ENCODE measurements at places on chromosomes 7 and 10. TPM values are rescaled to one million over a fixed set of nuclear protein-coding genes. Genes with fewer than 3 reads are reported as not detected.

GRCh38 chr10:42367532-42368230 lies 270.7 kb downstream of the ZNF33B start:
- DNase-seq = peak; percentile 80

DNA sequence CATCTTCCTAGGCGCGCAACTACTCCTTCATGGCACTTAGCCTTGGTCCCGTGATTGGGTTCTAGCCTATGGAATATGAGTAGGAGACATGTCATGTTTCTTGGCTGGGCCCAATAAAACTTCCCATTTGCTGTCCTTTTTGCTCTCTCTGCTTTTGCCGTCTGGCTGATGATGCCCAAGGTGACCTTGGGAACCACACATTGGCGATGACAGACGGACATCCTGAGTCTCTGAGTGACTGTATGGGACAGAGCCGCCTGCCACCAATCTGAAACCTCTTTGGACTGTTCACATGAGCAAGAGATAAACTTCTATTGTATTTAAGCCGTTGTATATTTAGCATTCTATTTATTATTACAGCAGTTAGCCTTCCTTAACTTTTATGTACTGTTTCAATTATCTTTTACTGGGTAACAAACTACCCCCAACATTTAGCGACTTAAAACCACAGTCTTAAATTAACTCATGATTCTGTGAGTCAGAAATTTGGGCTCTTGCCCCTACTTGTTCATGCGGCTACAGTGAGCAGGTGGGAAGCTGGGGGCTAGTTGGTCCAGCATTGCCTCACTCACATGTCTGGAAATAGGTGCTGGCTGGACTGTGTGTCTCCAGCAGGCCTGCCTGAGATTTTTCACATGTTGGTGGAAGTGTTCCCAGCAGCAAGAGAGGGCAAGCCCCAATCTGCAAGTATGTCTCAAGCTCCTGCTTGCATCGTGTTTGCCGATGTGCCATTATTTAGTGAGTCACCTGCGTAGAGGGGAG lies 71.7 kb downstream of the NOD1 start:
- DNase-seq = no peak

DNA sequence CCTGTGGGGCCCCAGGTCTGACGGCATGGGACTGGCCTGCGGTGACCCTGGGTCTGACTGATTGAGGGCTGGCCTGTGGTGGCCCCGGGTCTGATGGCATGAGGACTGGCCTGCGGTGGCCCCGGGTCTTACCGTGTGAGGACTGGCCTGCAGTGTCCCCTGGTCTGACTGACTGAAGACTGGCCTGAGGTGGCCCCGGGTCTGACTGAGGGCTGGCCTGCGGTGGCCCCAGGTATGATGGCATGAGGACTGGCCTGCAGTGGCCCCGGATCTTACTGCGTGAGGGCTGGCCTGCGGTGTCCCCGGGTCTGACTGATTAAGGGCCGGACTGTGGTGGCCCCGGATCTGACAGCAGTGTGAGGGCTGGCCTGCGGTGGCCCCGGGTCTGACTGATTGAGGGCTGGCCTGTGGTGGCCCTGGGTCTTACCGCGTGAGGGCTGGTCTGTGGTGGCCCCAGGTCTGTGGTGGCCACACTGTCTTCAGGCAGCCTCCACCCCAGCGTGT lies 10.9 kb downstream of the JAKMIP3 start:
- no peak for DNase-seq

- no peak for DNase-seq
Observed at GRCh38 chr10:35940141-35941041, 298.3 kb upstream of the FZD8 start.

Gene CRYGN
- total RNA-seq = not detected

DNA sequence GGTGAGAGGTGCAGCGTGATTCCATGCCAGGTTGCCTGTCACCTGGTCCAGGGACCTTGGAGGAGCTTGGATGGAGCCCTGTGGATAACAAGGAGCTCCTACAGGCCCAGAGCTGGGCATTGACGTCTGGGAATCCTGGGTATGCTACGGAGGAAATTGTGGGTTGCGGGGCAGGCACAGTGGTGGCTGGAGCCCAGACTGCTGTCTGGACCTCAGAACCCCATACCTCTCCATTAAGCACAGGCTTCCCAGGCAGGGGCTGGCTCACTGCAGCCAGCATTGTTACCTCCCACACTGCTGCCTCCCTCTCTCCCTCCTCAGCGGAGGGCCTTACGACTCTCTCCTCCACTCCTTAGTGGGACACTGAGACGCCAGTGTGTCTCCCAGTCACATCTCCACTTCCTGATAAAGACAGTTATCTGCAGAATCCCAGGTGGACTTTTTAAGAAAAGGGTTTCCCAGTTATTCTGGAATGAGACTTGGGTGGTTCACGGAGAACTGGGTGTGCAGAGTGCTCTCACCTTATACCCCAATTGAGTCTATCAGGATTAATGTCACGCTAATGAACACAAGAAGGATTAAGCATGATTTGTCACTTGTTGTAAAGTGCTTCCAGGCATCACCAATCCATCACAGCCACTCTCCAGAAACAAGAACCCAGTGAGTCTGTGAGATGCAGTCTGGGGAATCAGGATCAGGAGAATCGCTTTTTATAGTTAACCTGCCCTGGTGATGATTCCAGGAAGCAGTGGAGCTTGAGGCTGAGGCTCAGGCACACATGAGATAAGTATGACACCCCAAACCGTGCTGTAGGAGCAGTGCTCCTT lies 309.4 kb downstream of the RPS24 start:
- DNase-seq = no peak

Gene CTAGE8
- 0.49 TPM for total RNA-seq

DNA sequence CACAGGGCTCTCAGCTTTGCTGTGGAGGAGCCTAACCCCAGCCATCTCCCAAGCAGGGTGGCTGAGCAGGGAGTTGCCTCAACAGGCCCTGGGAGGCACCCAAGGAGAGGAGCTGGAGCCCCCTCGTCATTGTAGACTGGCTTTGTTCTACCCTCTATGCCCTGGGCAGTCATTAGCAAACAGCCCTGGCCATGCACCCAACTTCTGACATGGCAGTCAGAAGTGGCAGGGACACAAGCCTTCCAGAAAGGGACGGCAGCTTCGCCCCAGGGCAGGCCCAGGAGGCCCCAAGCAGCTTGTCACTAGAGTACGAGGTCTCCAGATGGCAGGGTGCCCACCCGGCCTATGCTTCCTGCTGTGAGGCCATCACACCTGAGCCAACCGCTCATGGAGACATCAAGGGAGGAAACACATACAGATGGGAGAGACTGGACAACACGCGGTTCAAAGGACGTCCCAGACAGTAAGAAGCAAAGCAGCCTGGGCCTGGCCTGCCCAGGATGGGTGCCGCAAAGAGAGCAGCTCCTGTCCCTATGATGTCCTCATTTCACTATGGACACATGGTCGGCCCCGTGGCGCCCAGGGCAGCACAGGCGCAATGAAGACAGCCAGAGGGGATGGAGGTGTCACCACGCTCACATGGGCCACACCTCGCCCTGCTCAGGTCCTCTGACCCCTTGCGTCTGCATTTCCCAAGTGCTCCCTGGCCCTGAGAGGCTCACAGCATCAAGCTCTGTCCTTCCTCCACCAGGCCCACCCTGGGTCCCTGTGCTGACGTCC lies 190.9 kb upstream of the CXCL12 start:
- no peak for DNase-seq

Gene LHFPL3
- total RNA-seq = not detected

- DNase-seq = no peak
Observed at GRCh38 chr10:104028823-104029520, 56.7 kb downstream of the COL17A1 start.

Gene PKD1L1
- 3.0 TPM for total RNA-seq

Gene PITRM1
- total RNA-seq = 145 TPM

Gene EXOSC1
- total RNA-seq = 50.7 TPM

- DNase-seq = no peak
Observed at GRCh38 chr7:39238234-39238869, 260.6 kb downstream of the POU6F2 start.

- DNase-seq = peak; percentile 56
Observed at GRCh38 chr10:45418849-45419675, 45.0 kb downstream of the ALOX5 start.

DNA sequence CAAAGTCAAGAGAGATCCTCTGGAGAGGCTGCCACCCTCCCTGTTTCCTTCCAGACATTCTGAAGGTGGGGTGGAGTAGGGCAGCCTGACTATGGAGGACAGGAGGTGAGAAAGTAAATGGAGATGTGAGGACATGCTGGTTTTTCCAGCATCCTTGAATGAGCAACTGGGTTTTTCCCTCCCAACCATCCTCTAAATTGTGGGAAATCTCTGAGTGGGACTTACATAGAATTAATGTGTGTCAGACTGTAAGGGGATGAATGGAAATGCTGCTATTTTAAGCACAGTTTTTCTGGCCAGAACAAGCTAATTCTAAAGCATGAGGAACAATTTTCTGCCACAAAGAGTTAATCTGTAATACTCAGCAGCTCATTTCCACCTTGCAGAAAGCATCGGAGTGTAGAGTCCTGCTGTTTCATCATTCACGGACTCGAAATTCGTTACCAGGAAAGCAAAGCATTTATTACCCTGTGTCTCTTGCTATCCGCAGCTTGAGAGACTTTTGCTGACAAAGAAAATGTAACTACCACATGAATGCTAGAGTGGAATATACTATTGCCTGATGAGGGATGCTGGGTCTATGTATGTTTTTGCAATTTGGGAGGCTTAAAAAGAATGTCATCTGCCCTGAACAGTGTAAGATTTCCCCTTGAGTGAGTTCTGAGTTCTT lies 213.0 kb downstream of the CELF2 start:
- DNase-seq = no peak

Gene MSRB2
- total RNA-seq = 16.2 TPM

Gene ABLIM1
- total RNA-seq = 128 TPM

Gene CAMK2B
- total RNA-seq = 1.6 TPM

- DNase-seq = no peak
Observed at GRCh38 chr7:44330331-44330730, 4.9 kb upstream of the CAMK2B start.

Gene DPYSL4
- 32.9 TPM for total RNA-seq

DNA sequence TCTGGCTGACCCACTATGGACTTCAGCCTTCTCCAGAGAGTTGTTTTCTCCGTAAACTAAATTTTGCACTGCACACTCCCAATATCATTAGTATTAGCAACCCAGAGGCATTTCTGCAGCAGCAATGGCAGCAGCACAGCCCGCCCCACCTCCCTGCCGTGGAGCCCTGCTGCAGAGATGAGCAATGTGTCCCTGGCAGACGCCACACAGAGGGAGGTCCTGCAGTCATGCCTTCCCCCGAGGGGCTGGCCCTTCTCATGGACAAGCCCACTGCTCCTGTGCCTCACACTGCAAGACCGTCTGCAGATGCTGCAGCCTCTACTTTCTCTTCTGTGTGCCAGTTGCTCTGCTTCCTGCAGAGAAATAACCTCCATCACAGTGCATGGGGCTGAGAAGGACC lies 393.4 kb upstream of the MKI67 start:
- no peak for DNase-seq

- peak; percentile 72 for DNase-seq
Observed at GRCh38 chr7:150722431-150722931, 6.1 kb downstream of the GIMAP1 start.

DNA sequence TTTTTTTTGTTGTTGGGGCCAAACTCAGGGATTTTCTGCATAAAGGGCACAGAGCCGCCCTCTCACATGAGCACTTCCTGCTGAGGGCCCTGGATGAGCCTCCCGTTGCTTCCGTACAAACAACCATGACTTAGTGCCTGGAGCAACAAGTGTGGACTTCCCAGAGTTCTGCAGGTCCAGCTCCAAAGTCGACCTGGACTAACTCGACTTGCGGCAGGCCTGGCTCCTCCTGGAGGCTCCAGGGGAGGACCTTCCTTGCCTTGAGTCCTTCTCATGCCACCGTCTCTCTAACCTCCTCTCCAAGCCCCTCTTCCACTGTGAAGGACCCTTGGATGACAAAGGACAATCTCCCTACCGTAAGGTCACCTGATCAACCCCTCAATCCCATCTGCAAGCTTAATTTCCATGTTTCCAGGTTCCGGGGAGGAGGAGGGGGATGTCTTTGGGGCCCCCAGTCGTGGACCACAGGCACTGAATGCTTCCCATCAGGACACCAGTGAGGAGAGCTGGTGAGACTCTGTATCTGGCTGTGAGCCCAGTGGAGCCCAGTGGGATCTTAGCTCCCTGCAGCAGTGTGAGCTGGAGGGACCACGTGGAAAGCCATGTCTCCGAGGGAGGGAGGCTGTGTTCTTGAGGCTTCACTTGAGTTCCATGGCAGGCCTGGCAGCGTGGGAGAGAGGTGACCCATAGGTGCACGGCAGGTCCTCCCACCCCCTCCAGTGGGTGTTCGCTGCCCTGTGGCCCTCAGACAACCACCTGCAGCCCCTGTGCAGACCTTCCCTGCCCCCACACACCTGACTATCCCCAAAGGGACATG lies 199.5 kb upstream of the PPP2R2D start:
- no peak for DNase-seq

DNA sequence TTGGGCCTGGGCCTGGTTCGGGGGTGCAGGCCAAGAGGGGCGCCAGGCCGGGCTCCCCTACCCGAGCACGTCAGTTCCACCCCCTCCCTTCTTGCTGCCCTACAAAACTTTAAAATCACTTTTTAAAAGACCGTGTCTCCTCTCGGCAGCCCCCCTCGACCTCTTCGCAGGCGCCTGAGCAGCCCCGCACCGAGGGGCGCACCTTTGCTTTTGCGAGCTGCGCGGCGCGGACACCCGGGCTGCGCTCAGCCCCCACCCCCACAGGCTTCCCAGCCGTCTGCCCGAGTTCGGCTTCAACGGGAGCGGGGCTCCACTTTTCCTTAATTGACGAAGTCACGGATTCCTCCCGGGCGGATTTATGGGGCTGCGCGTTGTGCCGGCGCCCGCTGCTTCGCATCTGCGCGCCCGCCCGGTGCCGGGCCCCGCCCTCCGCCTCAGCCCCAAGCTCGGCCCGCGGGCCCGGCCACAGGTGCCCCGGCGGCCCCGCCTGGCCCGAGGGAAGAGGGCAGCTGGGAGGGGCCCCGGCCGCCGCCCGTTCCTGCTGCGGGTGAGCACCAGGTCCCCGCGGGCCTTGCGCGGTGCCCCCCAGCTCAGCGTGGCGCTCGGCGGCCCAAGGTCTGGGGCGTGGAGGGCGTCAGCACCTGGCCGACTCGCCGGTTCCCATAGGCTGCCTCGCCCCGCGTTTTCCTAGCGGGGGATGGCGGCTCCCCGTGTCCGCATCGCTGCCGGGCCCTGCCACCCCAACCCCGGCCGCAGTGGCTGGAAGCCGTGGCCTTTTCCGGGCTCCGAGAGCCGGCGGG lies 10.8 kb upstream of the MNX1 start:
- no peak for DNase-seq

DNA sequence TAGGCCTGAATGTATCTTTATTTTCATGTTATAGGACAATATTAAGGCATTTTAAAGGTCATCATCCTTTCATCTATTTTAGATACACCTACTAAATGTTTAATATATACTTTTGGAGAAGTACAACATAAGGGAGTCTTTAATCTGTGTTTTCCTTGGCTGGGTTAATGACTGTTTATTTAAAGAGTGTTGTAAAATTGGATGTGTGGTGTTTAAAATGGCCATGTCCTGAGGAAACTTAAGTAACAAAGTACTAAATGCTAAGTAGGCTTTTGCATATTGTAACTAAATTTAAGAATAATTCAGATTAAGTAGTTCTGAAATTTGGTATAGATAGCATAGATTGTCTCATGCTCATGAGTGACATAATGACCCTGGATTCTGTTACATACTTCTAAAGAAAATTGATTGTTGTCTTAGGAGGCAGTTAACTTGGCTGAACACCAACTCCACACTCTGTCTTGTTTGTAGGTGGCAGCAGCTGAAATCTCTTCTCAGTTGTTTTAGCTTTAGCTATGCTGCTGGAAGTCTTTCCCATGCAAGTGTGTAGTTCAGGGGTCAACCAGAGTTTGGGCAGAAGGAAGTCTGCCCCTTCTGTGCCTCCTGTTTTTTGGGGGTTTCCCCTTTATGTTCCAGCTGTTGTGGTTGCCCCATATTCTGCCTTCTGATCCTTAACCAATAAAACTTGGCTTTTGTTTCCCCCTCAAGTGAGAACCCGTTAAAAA lies 29.2 kb downstream of the DLD start:
- DNase-seq = peak; percentile 87

Measured in endothelial cell of umbilical vein (primary cell).